ENCODE measurements at places on chromosomes 7 and 10. TPM values are rescaled to one million over a fixed set of nuclear protein-coding genes. Genes with fewer than 3 reads are reported as not detected.

The CEP55 gene
- total RNA-seq = 19.0 TPM

The ZNF316 gene
- 13.0 TPM for total RNA-seq

The LIPJ gene
- total RNA-seq = 0.26 TPM

The C10orf53 gene
- total RNA-seq = not detected

The ADK gene
- 18.2 TPM for total RNA-seq

The HABP2 gene
- not detected for total RNA-seq

The CRHR2 gene
- not detected for total RNA-seq

The GATA3 gene
- total RNA-seq = not detected

The TMEM236 gene
- total RNA-seq = 0.17 TPM

The CDHR1 gene
- total RNA-seq = not detected

The WDFY4 gene
- 0.66 TPM for total RNA-seq

The SMARCD3 gene
- total RNA-seq = 23.8 TPM

The SAP25 gene
- total RNA-seq = not detected

Data from fibroblast of lung (primary cell).